ENCODE measurements at places on chromosomes 5 and 9. TPM values are rescaled to one million over a fixed set of nuclear protein-coding genes. Genes with fewer than 3 reads are reported as not detected.

GRCh38 chr5:146921225-146921624, 42.7 kb upstream of the PPP2R2B start:
- DNase-seq = no peak
- H3K27me3 ChIP-seq = no peaks in the 10 kb centered on the region
- H3K36me3 ChIP-seq = no peaks in the 10 kb centered on the region
- H3K4me1 ChIP-seq = no peaks in the 10 kb centered on the region

Gene RLN1
- 0.71 TPM for total RNA-seq

DNA sequence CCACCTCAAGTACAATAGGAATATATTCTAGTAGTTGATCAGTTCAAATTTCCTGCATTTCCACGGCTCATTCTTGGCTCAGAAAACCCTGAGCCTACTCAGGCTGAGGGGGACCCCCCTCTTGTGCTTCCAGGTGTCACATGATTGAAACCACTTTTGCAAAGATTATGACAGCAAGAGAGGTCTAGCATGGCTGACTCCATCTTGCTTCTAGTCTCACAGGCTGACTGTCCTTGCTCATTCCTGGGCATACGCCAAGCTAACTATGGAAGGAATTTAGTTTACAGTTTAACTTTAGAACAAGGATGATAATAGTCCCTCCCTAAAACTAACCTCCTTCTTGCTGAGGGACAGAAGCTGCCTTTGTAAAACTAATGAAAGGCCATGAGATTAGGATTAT, 154.1 kb downstream of the SNX18 start:
- DNase-seq = no peak
- H3K4me1 ChIP-seq = no peaks in the 10 kb centered on the region
- H3K4me3 ChIP-seq = no peak overlapping the region
- no peak overlapping the region for H3K27ac ChIP-seq
- H3K27me3 ChIP-seq = no peaks in the 10 kb centered on the region

DNA sequence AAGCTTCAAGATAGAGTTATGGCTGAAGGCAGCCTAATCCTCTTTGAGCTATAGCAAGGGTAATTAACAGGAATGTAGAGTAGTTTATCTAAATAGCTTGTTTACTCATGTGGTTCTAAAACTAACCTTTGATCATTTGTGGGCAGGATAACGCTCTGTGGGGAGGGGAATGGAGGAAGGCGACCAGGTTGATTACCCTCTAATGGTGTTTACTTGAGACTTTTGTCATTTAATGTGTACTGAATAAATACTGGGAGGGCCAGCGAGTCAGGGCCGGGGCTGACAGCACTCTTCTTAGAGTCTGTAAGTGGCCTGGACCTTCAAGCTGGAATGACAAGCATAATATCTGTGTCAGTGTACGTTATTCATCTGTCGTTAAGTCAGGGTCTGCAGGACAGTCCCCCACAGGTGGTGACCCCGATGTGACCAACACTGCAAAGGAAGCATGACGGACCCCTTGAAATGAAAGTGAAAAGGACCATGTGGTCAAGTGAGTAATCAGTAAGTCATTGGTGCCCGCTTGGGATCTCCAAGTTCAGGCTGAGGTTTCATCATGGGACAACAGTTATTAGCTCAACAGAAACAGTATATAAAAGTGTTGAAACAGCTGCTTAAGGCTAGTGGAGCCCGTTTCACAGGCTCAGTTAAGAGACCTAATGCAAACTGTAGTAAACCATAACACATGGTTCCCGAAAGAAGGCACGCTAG, 162.6 kb downstream of the CPLANE1 start:
- no peak for DNase-seq
- no peak overlapping the region for H3K27ac ChIP-seq
- no peaks in the 10 kb centered on the region for H3K36me3 ChIP-seq
- no peaks in the 10 kb centered on the region for H3K27me3 ChIP-seq
- no peaks in the 10 kb centered on the region for H3K4me1 ChIP-seq

DNA sequence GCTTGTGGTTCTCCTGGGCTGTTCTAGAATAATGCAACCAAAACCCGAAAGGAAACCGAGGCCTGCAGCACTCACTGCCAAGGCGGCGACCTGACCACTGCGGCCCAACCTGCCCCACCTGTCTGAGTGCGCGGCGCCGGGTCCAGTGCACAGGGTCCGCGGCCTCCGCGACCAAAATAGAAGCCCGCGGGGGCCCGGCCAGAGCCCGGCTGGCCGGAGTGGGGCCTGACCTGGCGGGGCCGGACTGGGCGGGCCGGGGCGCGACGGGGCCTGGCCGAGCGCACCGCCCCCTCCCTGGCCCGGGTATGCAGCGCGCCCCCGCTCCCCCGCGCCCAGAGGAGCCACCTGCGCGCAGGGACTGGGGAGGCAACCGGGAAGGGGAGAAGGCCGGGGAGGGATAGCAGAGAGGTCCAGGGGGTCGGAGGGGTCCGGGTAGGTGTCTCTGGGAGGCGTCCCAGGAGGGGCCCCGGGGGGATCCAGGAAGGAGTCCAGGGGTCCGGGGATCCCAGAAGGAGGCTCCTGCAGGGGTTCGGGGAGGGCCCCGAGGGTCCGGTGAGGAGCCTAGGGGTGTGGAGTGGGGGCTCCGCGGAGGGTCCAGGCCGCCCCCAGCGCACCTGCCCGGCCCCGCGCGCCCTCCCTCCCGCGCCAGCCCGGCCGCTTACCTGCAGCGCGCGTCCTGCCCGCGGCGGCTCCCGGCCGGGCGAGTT, 503 bp downstream of the SEMA4D start:
- peak overlapping the region; percentile 58 for H3K27ac ChIP-seq
- H3K36me3 ChIP-seq = no peaks in the 10 kb centered on the region
- no peaks in the 10 kb centered on the region for H3K27me3 ChIP-seq

Gene AGXT2
- not detected for total RNA-seq

GRCh38 chr9:130986356-130986965, 22.5 kb upstream of the LAMC3 start:
- H3K4me3 ChIP-seq = no peak overlapping the region
- H3K4me1 ChIP-seq = no peaks in the 10 kb centered on the region
- no peak for DNase-seq
- H3K27ac ChIP-seq = no peak overlapping the region

DNA sequence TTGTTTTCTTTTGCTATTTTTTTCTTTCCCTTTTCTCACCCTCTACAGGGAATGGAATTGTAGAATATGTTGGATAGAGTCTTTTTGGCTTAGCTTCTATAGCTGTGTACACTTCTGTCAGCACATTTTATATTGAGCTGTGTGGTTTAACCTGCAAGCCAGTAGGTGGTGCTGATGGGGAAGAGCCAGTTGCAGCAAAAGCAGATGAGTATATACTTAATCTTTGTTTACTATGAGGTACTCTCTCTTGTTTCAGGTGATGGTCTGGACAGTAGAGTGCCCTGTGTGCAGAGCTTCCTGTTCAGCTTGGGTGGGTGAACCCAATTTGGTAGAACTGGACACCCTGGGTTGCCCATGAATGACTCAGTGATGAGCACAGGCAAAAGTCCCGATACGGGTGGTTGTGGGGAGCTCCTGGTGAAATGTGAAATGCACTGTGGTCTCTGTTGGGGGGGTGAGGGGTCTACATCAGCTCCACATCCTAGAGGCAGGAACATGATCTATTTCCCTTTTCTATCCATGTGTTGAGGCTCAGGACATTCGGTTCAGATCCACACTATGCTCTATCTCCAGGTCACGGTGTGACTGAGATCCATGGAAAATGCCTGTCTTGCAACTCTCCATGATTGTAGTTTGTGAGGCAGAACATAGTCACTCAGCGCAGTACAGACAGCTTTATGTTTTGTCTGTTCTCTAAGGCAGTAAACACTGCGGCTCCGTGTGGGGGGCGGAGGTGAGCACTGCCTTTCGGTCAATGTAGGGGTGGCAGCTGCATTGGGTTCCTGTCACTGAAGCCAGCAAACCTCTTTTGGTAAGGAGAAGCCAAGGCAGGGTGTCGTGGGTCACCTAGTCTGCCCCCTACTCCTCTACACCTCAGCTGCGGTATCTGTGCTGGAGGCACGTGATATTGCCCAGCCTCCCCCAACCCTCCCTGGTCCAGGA, 353.2 kb downstream of the PRR16 start:
- H3K36me3 ChIP-seq = no peaks in the 10 kb centered on the region
- DNase-seq = no peak
- H3K27ac ChIP-seq = no peak overlapping the region
- no peak overlapping the region for H3K4me3 ChIP-seq

DNA sequence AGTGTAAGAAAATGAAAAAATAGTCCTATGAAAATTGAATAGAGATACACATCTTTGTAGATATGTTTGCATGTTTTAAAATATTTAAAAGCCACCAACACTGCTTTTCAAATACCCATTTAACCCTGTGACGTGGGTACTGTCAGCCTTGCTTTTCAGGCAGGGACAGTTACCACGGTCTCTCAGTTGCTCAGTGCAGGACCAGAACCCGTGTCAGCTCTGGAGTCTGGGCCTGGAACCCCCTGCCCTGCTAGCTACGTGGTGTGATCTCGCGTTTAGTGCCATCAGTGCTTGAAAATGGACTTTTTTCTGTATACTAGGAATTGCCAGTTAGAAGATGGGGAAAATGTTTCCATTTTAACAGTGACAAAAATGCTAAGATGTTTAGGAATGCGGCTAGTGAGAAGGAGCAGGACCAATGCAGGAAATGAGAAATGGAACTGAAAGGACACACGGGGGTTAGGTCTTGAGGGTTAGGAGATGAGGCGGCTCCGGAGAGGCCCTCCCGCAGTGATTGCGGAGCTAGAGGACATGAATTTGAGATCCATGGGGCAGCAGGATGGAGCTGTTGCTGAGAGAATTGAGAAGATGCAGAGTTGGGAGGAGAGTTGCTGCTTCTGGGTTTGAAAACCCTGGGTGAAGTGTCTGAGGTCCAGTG, 13.7 kb downstream of the RNU6ATAC start:
- DNase-seq = no peak
- H3K36me3 ChIP-seq = peaks cover 66% of the 10 kb centered on the region
- H3K4me3 ChIP-seq = no peak overlapping the region
- H3K27me3 ChIP-seq = no peaks in the 10 kb centered on the region
- no peak overlapping the region for H3K27ac ChIP-seq
- no peaks in the 10 kb centered on the region for H3K4me1 ChIP-seq

Gene SHC3
- 1.7 TPM for total RNA-seq

DNA sequence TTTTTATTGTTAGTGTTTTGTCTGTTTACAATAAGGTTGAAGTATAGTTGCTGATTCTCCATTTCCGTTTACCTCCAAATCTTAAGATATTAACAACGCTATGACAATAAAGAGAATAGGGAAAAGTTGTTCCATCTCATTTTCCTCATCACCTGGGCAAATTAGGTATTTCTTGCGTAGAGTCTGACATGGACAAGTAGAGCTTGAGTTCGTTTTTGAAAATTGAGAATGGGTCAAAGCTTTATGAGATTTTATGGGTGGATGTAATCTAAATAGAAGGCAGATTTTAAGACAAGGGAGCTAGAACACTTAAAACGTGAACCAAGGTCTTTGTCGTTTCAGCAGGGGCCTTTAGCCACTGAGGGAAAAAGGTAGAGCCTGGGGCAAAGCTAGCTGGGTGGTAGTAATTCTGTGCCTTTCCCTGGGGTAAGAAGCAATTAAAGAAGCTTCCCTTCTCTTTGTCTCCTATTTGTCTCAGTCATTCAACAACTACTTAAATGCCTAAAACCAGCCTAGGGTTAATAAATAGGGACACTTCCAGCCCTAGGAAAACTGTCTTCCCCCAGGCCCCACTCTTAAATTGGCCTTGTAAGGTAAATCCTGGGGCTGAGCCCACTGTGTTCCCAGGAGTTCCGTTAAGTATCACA, 551 bp upstream of the CAAP1 start:
- peaks cover 18% of the 10 kb centered on the region for H3K4me1 ChIP-seq
- H3K36me3 ChIP-seq = no peaks in the 10 kb centered on the region
- no peaks in the 10 kb centered on the region for H3K27me3 ChIP-seq

Gene TGFBR1
- 8.0 TPM for total RNA-seq

Gene TEX53
- not detected for total RNA-seq

Gene WDR38
- total RNA-seq = not detected

Gene APBB3
- total RNA-seq = 8.3 TPM

- no peaks in the 10 kb centered on the region for H3K27me3 ChIP-seq
- H3K4me1 ChIP-seq = peaks cover 28% of the 10 kb centered on the region
- peak overlapping the region; percentile 92 for H3K27ac ChIP-seq
- peak overlapping the region; percentile 81 for H3K4me3 ChIP-seq
- peak; percentile 88 for DNase-seq
- peaks cover 35% of the 10 kb centered on the region for H3K36me3 ChIP-seq
Measured at GRCh38 chr9:34612788-34613390, 992 bp upstream of the RPP25L start.

Gene PDZD2
- 79.5 TPM for total RNA-seq

Gene SMARCA2
- total RNA-seq = 109 TPM

GRCh38 chr9:24590432-24590831, 44.7 kb upstream of the IZUMO3 start:
- H3K4me3 ChIP-seq = no peak overlapping the region
- DNase-seq = no peak
- no peaks in the 10 kb centered on the region for H3K4me1 ChIP-seq
- H3K36me3 ChIP-seq = no peaks in the 10 kb centered on the region
- H3K27ac ChIP-seq = no peak overlapping the region

DNA sequence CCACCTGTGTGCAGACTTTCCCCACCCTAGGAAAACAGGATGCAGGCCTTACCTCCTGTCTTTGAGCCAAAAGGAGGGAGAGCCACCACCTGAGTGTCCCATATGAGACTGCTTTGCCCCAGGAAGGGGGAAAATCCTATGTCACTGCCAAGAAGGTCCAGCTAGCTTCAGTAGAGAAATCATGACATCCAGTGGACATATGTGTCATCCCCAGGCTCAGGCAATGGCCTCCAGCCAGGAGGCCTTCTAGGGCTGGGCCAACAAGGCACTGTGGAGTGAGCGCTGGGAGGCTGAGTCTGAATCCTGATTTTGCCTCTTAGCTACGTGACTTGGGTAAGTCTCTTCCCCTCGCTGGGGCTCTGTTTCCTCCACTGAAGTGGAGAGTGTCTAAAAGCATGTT, 60.2 kb downstream of the SMIM23 start:
- no peak for DNase-seq
- no peak overlapping the region for H3K4me3 ChIP-seq
- H3K4me1 ChIP-seq = no peaks in the 10 kb centered on the region

Gene OGN
- total RNA-seq = 15.5 TPM

- H3K27ac ChIP-seq = no peak overlapping the region
- peak overlapping the region; percentile 47 for H3K4me3 ChIP-seq
- peaks cover 26% of the 10 kb centered on the region for H3K4me1 ChIP-seq
- H3K36me3 ChIP-seq = no peaks in the 10 kb centered on the region
- H3K27me3 ChIP-seq = peaks cover 73% of the 10 kb centered on the region
- DNase-seq = no peak
Measured at GRCh38 chr5:73447530-73448462, 781 bp downstream of the FOXD1 start.

GRCh38 chr9:110583237-110583636, 3.7 kb upstream of the SVEP1 start:
- peaks cover 3% of the 10 kb centered on the region for H3K27me3 ChIP-seq
- no peak overlapping the region for H3K4me3 ChIP-seq
- no peak for DNase-seq
- no peak overlapping the region for H3K27ac ChIP-seq
- no peaks in the 10 kb centered on the region for H3K4me1 ChIP-seq

- no peak for DNase-seq
- H3K36me3 ChIP-seq = no peaks in the 10 kb centered on the region
- H3K4me3 ChIP-seq = no peak overlapping the region
Measured at GRCh38 chr5:126938466-126938865, 91.9 kb downstream of the MARCHF3 start.

- DNase-seq = peak; percentile 26
- H3K36me3 ChIP-seq = no peaks in the 10 kb centered on the region
- no peaks in the 10 kb centered on the region for H3K4me1 ChIP-seq
- H3K27ac ChIP-seq = no peak overlapping the region
- no peak overlapping the region for H3K4me3 ChIP-seq
Measured at GRCh38 chr9:38431116-38431515, 6.9 kb upstream of the IGFBPL1 start.
